ENCODE measurements at places on chromosomes 3 and 15. TPM values are rescaled to one million over a fixed set of nuclear protein-coding genes. Genes with fewer than 3 reads are reported as not detected.

GRCh38 chr3:116939091-116939490, 229.5 kb downstream of the TUSC7 start:
- ATAC-seq = no peak

TNFAIP8L3 gene
- 7.3 TPM for total RNA-seq

- peak; percentile 75 for ATAC-seq
Observed at GRCh38 chr3:134327594-134327975, 46.7 kb downstream of the AMOTL2 start.

- ATAC-seq = peak; percentile 23
Observed at GRCh38 chr15:68609629-68610028, 30.8 kb downstream of the CORO2B start.

- ATAC-seq = no peak
Observed at GRCh38 chr3:122230174-122230573, 46.7 kb downstream of the CASR start.

GRCh38 chr3:36373666-36374065, 6.6 kb upstream of the STAC start:
- ATAC-seq = no peak

BCL2A1 gene
- not detected for total RNA-seq

- ATAC-seq = no peak
Observed at GRCh38 chr3:114687151-114687550, 393.3 kb downstream of the TIGIT start.

CTXN2 gene
- total RNA-seq = not detected

TIMP4 gene
- 1.2 TPM for total RNA-seq

ICE2 gene
- total RNA-seq = 29.1 TPM

DNA sequence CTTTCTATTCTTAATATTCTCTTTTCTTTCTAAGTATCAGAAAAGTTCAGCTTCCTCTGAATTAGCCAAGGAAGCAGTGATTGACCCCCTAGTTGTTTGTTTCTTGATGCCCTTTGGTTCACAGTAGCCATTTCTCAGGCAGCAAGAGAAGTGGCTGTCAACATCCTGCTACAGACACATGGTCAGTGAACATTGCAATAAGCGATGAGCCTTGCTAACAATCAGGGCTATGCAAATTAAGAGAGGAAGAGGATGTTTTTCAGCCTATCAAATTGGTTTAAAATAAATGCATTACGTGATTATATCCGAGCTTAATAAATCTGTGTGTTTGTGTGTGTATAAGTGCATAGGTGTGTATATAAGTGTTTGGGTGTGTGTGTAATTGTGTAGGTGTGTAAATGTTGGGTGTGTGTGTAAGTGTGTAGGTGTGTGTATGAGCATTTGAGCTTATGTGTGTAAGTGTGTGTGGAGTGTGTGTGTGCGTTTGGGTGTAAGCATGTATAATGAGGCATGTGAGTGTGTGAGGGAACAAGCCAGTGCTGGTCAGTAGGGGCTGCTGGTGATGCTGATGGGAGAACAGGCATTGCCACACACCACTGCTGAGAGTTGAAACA, 78.1 kb upstream of the XCR1 start:
- ATAC-seq = no peak

CFAP92 gene
- total RNA-seq = 0.80 TPM

DNA sequence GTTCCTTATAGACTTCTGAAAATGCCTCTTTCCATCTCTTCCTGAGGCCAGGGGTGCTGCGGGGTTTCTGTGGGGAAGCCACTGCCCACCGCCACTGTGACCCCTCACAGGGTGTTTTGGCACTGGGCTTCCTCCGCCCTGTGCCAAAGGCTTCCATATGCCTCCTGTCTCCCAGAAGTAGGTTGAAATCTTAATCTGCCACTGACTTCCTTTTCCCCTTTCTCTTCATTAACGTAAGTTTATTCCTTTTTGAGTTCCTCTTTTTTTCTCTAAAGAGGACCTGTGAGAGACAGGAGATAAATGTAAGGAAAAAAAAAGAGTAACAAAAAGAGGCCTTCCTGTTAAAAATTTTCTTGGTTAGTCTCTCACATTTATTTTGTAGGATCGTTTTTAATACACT, 220.5 kb downstream of the CTNNB1 start:
- ATAC-seq = no peak

GRCh38 chr3:37770938-37771918, 90.5 kb upstream of the CTDSPL start:
- no peak for ATAC-seq

DNA sequence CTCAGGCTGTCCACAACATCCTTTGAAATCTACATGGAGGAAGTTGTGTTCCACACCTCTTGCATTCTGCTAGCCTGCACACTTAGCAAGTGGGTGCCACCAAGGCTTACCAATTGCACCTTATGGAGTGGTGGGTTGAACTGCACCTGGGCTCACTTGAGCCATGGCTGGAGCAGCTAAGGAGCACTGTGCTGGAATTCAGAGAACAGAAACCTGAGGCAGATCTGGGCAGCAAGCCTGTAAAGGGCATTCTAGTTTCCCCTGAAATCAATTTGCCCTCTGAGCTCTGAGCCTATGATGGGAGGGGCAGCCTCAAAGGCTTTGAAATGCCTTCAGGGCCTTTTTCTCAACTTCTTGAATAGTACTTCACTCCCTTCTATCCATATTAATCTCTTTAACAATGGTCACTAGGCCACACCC, 18.0 kb downstream of the BTLA start:
- peak; percentile 31 for ATAC-seq

- ATAC-seq = no peak
Observed at GRCh38 chr3:15164340-15164739, 41.7 kb upstream of the CAPN7 start.

DNA sequence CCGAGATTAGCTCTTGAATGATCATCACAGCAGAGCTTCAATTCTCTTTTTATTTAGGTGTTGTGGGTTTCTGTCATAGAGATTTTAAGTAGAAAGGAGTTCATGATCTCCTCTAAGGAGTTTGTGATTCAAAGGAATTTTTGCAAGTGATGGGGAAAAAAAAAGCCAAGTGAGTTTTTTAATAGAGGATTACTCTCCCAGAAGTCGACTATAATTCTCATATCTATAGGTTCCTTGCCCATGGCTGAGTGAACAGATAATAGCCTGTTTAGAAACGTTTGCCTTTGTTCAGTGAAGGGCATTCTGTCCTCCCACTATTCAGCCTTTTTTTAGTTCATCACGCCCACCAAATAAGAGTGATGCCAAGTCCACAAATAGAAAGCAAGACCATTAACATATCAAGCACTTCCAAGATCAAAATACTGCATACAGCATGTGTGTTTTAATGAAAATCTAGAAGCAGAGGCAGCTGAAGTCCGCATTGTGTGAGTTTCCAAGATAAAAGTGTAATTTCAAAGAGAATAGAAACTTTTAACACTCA, 398.4 kb upstream of the CNTN3 start:
- ATAC-seq = no peak

- peak; percentile 47 for ATAC-seq
Observed at GRCh38 chr3:192816351-192816750, 89.0 kb upstream of the FGF12 start.

ZNF639 gene
- 14.1 TPM for total RNA-seq

LRRC31 gene
- not detected for total RNA-seq

NMNAT3 gene
- 5.4 TPM for total RNA-seq

- no peak for ATAC-seq
Observed at GRCh38 chr3:12323237-12323636, 34.4 kb downstream of the PPARG start.

NRROS gene
- total RNA-seq = 0.40 TPM

DNA sequence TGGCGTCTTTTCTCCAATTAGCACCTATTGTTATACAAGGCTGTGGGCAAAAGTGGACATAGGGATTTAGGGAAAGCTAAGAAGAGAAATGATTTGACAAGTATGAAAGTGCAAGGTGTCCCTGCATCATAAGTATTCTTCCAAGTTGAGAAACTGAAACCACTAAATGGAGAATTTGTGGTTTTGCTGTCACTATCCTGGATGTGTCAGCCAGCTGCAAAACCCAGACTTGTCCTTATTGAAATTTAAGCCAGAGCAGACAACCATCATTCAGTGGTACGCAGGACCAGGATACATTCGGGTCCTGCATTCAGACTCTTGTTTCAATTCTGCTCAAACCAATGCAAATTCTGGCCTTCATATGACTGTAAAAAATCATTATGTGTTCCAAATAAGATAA, 384.8 kb upstream of the TGFBR2 start:
- ATAC-seq = no peak

IMPG2 gene
- total RNA-seq = 0.08 TPM

SLMAP gene
- total RNA-seq = 57.1 TPM

CELSR3 gene
- total RNA-seq = 0.88 TPM

DNA sequence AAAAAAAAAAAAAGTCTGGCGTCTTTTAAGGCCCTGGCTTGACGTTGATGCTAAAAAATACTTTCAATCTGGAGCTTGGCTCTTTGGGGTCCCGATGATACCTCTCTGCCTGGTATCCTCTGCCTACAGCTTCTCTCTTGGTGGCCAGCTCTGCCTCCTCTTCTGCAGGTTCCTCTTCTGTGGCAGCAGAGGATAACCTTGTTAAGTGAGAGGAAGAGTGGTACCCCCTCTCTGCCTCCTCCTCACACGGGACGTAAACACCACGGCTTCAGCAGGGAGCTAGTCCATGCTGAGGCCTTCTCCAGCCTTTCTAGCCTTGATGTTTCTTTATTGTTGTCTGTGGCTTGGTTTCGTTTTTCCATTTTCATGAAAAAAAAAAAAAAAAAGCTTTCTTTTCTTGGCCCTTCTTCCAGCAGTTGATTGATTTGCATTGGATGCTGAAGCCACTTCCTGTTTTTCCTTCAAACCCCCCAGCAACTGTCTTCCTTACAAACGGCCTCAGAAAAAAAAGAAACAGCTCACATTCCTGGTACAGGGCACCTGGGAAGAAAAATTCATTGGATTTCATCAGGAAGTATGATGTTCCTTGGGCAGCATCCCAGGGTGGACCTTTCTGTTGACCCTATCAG, 59.7 kb downstream of the RORA start:
- ATAC-seq = no peak

- ATAC-seq = no peak
Observed at GRCh38 chr3:151329363-151329762, at the start of gene P2RY13. Gene P2RY13, minus strand, starts transcription at chr3:151329549. Its CDS starts 21 bp downstream, at chr3:151329528.

DNA sequence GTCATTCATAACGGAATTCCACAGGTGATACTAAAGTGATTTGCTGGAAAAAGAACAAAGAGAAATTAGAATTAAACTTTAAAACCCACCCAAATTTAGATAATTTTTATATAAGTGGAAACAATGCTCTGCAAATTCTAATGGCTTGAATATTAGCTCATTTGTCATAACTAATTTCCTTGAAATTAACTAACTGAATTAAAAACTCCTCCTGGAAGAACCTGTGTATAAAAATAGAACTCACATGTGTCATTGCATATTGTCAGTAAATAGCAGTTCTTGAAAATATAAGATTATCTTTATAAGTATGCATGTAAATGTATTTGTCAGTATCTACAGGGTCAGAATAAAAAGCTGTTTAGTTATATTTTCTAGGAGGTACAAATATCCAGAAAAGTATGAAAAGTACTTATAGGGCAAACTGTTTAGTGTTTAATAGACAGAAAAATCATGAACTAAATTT, 16.3 kb downstream of the ZIC1 start:
- no peak for ATAC-seq

- ATAC-seq = no peak
Observed at GRCh38 chr3:99439892-99440291, 198.5 kb upstream of the COL8A1 start.

- no peak for ATAC-seq
Observed at GRCh38 chr3:140416666-140417065, 261.2 kb upstream of the TRIM42 start.

GRCh38 chr3:19348941-19349564, 200.7 kb downstream of the KCNH8 start:
- peak; percentile 68 for ATAC-seq

DNA sequence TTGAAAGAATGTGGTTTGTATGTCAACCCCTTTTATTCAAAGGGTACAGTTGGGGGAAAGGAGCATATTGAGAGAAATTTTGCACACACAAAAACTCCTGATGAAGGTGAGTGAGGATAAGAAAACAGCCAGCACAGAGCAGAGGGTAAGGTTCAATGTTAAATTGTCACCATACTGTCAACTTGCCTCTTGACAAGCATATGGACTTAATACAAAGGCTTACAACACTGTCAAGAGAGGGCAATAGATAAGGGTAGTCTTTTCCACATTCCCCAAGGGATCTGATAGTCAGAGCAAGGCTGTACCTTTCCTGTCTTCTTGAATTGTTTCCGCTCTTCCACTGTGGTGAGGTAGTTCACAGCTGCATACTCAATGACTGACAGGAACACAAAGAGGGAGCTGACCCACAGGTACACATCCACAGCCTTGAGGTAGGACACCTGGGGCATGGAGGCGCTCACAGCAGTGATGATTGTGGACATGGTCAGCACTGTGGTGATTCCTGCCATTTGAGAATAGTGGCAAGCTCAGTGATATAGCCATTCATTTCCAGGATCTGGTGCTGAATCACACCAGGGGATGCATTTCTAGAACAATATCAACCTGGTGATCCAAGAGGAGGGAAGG, 20.4 kb upstream of the RIOX2 start:
- ATAC-seq = no peak
